ENCODE measurements at places on chromosomes 11 and 22.

DNA sequence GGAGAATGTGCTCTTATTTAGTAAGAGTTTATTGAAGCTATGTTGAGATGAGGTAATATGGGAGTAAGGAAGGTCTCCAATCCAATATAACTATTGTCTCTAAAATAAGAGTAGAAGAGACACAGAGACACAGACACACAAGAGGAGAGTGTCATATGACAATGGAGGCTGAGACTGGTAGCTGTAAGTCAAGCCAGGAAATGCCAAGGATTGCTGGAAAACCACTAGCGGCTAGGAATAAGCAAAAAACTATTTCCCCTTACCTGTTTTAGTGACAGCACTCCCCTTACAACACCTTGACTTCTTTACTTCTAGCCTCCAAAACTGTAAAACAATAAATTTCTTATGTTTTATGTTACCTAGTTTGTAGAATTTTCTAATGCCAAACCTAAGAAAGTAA is 1652.8 kb downstream of the LRRC4C start:
- DNase-seq: no peak

- no peak for DNase-seq
Observed at GRCh38 chr11:120340529-120340928, 4.3 kb downstream of the ARHGEF12 start.

DNA sequence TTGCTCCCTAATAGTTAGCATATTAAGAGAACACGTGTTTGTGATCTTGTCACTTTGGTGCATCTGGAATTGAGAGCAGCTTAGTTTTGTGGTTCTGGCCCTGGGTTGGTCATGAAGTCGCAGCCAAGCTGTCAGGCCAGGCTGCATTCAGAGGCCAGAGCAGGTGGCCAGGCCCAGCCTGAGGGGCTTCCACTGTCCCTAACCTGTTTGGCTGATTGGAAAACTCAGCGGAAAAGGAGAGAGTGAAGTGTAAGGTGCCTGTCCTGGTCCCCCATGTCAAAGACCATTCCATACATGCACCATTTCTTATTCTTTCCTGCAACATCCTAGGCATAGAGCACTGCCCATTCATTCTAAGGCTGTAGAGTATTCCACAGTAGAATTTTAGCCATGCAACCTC is 111.5 kb upstream of the IGLL5 start:
- DNase-seq: no peak

GRCh38 chr11:115872416-115872815 is 368.2 kb upstream of the CADM1 start:
- no peak for DNase-seq

DNA sequence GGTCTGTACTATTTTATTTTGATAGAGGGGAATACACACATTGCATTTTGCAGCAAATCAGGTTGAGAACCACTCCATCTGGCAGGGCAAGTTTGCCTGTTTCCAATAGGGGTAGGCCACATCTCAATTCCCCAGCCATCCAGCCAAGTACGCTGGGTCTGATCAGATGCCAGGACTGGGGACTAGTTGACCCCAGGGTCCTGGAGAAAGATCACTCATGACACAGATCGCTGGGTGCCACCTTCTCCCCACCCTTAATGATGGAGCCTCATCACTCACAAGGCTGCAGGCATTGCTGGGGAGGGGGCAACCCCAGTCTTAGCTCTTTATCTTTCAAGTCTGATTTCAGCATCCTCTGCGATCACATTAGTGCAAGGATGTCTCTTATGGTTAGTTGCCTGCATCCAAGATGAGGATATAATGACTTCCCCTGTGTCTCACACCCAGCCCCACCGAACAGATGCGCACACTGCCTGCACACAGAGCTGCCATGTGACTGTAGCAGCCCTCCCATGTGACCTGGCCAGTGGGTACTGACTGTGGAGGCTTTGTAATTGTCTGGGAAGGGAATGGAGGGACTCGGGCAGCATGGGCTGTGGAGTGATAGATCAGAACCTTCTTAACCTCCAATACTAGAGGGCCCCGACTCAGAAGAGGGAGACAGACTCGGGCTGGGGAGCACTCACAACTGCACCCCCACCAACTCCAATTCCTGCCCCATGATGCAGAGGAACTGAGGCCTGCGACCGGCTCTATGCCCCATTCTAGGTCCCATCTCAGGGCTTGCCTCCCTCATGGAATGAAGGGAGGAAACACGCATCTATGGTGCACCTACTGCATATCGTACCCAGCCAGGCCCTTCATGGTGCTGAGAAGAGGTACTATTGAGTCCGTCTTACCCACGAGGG is 155.8 kb downstream of the DSCAML1 start:
- no peak for DNase-seq

- DNase-seq: peak; percentile 49
Observed at GRCh38 chr11:12824281-12825041, 150.2 kb downstream of the TEAD1 start.

GRCh38 chr22:17705951-17706900 is 67.7 kb downstream of the BCL2L13 start:
- no peak for DNase-seq

GRCh38 chr11:75413864-75414263 is 14.5 kb downstream of the RPS3 start:
- no peak for DNase-seq

DNA sequence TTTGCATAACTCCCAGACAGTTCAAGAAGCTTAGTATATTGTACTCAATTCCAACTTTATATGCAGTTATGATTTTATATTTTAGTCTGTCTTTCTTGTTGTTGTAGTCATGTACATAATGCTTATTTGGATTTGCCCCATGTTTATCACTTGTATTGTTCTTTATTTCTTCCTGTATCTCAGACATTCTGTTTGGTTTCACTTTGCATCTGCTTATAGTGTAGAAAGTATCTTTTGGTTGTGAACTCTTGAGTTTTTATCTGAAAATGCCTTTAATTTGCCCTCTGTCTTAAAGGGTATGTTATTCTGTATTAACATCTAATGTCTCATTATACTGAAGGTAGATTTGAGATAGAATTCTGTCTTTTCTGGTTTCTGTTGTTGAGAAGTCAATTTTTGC is 275.4 kb downstream of the DYNC2H1 start:
- DNase-seq: no peak

- no peak for DNase-seq
Observed at GRCh38 chr11:83280256-83280655, 5.9 kb downstream of the CCDC90B start.

GRCh38 chr11:10385696-10386095 is 69.4 kb upstream of the AMPD3 start:
- no peak for DNase-seq

DNA sequence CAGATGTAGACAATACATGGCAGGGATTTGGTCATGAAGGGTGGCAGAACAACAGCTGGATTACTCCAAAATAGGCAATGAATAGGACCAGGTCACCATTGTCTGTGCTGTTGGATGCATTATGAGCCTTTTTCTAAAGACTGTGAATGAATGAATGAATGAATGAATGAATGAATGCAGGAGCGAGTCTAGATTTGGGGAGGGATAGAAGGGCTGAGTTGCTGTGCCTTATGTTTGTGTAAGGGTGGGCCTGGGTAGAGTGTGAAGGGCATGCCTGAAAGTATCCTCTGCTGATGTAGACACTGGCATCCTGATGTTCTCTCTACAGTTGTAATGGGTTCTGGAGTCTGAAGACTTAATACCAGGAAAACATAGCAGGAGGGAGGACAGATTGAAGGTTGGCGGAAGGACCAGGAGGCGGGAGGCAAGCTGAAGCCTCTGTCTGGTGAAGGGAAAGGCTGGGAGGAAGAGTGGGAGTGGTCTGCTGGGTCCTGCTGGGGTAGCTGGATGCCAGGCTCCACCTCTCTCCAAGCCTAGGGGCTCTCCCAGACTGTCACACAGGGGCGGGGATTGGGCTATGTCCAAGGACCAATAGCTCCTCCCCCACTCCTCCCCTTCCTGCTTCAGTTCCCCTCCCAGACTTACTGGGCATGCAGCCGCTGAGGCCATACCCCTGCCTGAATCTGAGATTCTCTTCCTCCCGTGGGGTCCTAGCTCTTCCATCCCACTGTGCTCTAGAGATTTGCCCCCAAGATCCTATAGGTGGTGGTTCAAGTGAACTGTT is 4.8 kb downstream of the TRIM3 start:
- peak; percentile 82 for DNase-seq

DNA sequence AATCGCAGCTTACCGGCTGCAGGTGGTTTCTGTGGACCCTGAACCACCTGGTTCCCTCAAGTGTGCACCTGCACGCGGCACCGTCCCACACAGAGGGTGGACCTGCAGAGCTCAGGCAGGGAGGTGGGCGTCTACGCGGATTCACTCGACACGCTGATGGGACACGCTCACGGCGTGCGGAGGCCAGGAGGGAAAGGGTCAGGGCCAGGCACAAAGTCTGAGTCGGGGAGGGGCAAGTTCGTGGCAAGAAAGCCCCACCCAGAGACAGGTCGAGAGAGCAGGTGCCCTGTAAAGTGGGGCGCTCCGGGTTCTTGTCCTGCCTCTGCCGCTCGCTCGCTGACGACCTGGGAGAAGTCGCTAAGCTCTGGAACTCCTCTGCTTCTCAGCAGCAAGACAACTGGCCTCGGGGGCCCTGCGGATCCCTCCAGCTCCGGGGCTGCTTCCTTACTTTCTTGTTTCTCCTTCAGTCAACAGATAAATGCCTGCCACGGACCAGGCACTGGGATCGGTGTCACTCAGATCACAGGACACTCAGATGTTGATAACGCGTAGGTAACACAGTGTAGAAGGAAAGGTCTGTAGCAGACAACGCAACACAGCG is 72.4 kb upstream of the NUP50 start:
- DNase-seq: no peak

GRCh38 chr11:60971520-60971919 is at the start of gene CD6:
Gene CD6, plus strand, starts transcription at chr11:60971680. Its CDS starts 186 bp downstream, at chr11:60971866.
- DNase-seq: no peak

- no peak for DNase-seq
Observed at GRCh38 chr11:111329306-111330204, 31.2 kb downstream of the POU2AF3 start.

DNA sequence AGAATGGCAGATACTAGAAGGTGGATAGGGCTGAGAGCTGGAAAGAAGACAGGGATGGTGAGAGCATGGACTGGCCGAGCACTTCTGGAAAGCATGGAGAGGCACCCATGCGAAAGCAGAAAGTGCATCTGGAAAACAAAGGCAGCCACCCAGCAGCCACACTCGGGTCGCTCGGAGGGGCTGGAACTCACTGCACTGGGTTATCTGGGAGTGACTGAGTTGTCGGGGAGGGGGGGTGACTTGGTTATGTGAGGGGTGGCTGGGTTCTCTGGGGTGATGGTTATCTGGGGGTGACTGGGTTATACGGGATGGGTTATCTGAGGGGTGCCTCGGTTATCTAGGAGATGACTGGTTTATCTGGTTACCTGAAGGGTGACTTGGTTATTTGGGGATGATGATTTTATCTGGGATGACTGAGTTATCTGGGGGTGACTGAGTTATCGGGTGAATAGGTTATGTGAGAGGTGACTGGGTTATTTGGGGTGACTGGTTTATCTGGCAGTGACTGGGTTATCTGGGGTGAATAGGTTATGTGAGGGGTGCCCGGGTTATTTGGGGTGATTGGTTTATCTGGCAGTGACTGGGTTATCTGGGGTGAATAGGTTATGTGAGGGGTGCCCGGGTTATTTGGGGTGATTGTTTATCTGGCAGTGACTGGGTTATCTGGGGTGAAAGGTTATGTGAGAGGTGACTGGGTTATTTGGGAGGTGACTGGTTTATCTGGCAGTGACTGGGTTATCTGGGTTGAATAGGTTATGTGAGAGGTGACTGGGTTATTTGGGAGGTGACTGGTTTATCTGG is 2.6 kb upstream of the PANX2 start:
- DNase-seq: no peak

GRCh38 chr11:57467508-57468157 is 7.3 kb downstream of the RTN4RL2 start:
- no peak for DNase-seq

DNA sequence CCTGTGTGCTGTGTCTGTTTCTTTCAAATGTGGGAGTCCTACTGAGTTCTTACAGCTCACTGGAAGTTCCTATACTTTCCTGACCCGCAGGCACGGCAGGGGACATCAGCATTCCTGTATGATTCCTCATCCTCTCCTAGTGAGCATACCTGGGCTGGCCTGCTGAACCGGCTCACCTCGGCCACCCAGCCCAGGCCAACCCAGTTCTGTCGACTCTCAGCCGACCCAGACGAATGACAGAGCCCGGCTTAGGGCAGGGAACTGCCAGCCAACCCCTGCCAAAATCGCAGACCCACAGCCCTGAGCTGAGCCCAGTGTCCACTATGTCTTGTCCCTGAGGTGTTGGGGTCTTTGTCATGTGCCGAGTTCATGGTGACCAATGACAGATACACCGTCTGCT is 339.7 kb downstream of the BRD1 start:
- no peak for DNase-seq

- no peak for DNase-seq
Observed at GRCh38 chr11:94657629-94658028, 90.5 kb downstream of the PIWIL4 start.

GRCh38 chr11:21806947-21807346 is 385.9 kb upstream of the ANO5 start:
- no peak for DNase-seq

GRCh38 chr22:21690401-21690801 is 24.6 kb downstream of the PPIL2 start:
- DNase-seq: no peak

DNA sequence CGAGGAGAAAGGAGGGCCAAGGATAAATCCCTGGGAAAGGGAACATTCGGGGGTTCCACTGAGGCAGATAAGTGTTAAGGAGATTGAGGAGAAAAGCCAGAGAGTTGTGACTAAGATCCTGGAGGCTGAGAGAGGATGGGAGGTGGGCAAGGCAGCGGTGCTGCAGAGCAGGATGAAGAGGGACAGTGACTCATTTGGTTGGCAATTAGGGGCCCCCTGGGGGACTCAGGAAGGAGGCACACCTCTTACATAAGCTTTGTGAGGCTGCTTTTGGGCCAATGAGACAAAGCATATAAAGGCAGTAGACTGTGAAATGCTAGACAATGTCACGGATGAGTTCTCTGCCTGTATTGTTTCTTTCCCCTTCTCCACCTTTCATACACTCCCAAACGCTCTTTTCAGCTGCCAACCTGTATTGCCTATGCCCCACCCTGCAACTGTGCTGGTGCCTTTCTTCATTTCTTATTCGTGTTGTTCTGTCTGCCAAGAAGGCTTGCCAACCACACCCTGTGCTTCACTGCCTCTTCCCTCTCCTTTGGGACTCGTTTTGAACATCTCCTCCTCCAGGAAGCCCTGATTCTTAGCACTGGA is 246.8 kb upstream of the KIRREL3 start:
- no peak for DNase-seq

- DNase-seq: no peak
Observed at GRCh38 chr11:68200639-68201038, 12.5 kb downstream of the KMT5B start.

DNA sequence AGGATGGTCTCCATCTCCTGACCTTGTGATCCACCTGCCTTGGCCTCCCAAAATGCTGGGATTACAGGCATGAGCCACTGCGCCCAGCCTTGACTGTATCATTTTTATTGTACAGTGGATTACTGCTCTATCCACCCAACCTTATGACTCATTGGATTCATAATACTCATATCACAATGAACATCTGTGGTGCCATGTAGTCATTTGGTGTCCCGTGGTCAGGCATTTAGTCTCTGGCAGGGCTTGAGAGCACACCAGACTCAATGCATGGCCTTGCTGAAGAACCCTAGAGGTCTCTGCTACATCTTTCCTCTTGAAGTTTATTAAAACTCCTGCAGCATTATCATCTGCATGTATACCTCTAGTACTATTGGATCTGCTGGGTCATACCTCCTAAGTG is 98.0 kb upstream of the LDLRAD3 start:
- DNase-seq: no peak

- DNase-seq: peak; percentile 27
Observed at GRCh38 chr11:62556875-62557631, 10.4 kb upstream of the AHNAK start.
